ENCODE measurements at places on chromosomes 6 and 20.
A peak's percentile ranks its signal among the peaks of the same experiment; 100 is the strongest.

DNA sequence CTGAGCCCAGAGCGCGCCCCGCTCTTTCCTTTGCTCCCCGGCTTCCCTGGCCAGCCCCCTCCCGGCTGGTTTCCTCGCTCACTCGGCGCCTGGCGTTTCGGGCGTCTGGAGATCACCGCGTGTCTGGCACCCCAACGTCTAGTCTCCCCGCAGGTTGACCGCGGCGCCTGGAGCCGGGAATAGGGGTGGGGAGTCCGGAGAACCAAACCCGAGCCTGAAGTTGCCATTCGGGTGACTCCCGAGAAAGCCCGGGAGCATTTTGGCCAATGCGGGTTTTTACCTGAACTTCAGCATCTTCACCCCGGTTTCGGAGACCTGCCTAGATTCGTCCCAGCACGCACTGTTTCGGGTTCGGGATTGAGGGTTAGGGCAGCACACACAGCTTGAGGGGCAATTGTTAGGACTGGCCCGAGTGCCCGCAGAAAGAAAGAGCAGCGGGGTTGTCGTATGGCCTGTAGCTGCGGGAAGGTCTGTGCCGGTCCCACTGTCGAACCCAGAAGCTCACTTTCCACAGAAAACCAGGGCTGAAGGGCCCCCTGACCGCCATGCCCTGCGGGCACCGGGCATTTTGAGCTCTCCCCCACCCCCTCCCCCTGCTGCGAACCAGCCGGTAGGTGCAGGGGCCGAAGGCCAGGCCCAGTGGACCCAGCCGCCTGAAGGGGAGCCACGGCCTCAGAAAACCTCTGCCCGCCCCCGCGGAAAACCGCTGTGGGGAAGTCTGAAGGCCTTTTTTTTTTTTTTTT, 2.1 kb downstream of the FOXP4 start:
- no peak for DNase-seq

GRCh38 chr20:12068121-12068520, 150.4 kb downstream of the BTBD3 start:
- peak; percentile 69 for DNase-seq

DNA sequence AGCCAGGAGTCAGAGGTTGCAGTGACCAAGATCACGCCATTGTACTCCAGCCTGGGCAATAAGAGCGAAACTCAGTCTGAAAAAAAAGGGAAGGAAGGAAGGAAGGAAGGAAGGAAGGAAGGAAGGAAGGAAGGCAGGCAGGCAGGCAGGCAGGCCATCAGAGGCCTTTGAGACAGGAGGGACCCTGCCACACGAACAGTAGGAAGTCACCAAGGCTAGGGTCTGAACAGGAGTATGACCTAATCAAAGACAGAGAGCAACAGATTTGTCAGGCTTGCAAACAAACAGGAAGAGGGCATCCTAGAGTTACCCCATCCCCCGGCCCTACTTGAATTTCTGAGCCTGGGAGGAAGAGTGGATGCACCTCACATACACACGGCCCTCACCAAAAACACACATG, 67.1 kb downstream of the FGD2 start:
- DNase-seq: no peak

- DNase-seq: no peak
Observed at GRCh38 chr20:62581806-62582205, 60.5 kb upstream of the SLCO4A1 start.

GRCh38 chr6:33622456-33623431, 1.6 kb downstream of the ITPR3 start:
- peak; percentile 52 for DNase-seq

DNA sequence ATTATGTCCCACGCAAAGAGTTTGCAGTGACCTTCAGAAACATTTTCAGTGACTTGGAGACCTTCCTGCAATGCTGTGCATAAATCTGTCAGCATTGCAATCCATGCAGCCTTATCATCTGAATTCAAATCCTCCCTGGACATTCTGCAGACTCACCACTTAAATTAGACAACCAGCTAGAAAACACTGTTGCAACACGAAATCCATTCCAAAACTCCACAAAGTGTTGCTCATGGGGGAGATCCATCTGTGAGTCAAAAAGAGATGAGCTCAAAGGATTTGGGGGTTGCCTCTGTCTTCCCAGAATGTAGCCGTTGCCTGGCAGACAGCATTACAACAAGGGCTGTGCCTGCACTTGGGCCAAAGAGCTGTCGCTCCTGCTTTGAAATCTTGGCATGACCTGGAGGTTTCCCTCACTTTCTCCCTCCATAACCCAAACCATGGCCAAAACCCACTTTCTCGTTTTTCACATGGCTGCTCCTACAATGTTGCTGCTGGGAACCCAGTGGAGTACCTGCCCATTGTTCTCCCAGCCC, 163.5 kb upstream of the CDYL start:
- DNase-seq: peak; percentile 84

- DNase-seq: no peak
Observed at GRCh38 chr6:158222066-158222465, 53.9 kb downstream of the GTF2H5 start.

GRCh38 chr6:93391965-93392364, 27.4 kb downstream of the EPHA7 start:
- DNase-seq: peak; percentile 75

- DNase-seq: no peak
Observed at GRCh38 chr20:3734111-3734843, 1.8 kb downstream of the HSPA12B start.

DNA sequence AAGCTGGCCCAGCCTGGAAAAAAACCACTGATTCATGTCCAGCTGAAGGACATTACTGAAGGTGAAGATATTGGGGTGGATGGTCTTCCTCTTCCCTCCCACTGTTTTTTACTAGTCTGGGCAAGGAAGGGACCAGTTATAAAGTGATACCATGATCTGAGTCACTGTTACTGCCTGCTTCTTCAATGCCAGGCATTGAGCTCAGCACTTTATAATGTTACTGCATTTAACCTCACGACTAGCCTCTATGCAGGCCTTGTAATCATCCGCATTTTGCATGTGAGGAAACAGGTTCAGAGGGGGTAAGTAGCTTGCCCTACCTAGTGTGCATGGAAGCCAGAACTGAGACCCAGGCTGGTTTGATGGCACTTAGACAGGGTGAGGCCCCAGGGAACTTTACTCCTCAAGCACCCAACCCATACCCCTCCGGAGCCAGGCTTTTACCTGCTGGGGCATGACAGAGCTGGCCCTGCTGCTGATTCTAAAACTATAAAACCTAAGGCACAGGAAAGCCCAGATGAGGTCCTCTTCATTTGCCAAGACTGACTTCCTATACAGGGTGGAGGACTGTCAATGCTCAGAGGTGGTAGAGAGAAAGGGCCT, 11.0 kb upstream of the KCNK5 start:
- no peak for DNase-seq

- peak; percentile 12 for DNase-seq
Observed at GRCh38 chr6:145948328-145948727, 15.8 kb downstream of the SHPRH start.

- peak; percentile 75 for DNase-seq
Observed at GRCh38 chr6:36724514-36725390, 27.1 kb downstream of the RAB44 start.

DNA sequence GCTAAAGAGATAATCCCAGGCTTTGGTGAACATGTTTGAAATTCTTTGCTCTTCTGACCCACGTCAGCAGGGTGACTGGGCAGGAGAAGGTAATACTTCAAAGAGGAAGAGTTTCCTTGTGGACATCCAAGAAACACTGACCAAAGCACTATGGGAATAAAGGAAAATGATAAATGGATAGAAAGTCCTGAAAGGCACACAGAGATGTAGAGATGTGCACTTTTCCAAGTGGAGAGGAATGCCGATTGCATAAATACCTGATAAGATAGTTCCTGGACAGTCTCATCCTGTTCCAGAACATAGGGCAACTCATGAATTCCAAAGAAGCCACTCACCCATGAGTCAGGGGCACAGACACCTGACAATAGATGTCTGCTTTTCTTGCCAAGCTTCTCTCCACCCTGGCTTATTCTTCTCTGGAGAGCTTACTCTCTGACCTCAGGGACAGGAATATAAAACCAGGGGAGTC, 191.3 kb upstream of the FOXA2 start:
- DNase-seq: peak; percentile 82

- no peak for DNase-seq
Observed at GRCh38 chr6:65161661-65162060, 545.4 kb downstream of the EYS start.

DNA sequence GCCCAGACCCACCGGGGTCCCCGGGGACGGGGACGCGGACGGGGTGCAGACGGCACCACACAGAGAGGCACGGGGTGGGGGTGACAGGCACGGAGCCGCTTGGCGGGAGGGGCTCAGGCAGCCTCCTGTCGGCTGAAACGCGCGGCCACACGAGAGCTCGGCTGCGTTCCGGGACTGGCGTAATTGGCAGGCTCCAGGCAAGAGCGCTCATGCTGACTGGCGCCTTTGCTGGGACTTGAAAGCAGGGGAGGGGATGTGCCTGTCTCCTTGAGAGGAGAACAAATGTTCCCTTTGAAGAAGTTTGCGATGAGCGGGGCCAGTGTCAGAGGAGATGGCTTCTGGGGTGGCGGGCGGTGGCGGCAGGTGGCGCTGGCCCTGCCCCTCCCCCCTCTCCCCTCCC, 25.8 kb downstream of the BHLHE23 start:
- DNase-seq: no peak

DNA sequence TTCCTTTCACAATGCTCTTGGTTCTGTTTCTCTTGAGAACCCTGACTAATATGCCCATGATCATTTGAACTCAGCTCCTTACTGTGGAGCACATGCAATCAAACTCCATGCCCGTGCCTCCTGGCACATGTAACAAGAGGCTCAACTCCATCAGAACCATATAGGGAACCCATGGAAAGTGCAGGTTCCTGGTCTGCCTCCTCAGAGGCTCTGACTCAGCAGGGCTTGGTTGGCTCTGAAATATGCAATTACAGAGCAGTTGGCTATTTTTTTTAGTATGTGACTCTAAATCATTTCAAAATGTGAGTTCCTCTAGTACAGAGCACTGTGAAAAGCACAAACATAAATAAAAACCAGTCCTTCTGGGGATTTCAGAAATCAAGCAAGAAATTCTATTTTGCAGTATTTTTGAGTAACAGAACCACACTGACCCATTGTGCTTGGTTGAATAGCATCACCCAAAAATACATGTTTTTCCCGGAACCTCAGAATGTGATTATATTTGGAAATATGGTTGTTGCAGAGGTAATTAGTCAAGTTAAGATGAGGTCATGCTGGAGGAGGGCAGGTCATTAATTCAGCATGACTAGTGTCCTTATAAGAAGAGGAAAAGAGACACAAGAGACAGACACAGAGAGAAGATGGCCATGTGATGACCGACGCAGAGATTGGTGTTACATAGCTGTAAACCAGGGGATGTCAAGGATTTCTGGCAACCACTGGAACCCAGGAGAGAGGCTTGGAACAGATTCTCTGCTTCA, 13.2 kb upstream of the MAP3K4 start:
- DNase-seq: peak; percentile 62

DNA sequence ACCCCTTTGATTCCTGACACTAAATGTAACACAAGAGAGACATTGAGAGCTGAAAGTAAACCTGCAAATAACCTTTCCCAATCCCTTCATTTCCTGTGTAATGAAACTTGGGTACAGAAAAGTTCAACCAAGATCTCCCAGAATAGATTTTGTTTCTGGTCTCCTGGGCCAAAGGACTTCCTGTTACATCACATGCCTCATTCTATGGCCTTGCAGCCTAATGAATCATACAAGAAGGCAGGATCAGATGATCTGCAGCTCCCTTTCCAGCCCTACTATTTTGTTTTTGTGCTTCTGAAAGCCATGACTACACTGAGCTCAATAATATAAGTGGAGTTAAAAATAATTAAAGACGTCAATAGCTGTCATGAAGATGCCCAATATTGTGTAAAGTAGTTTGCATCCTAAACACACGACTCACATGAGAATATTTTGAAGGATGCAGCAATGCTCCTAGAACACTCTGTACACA, 73.4 kb upstream of the NOX3 start:
- DNase-seq: peak; percentile 99

DNA sequence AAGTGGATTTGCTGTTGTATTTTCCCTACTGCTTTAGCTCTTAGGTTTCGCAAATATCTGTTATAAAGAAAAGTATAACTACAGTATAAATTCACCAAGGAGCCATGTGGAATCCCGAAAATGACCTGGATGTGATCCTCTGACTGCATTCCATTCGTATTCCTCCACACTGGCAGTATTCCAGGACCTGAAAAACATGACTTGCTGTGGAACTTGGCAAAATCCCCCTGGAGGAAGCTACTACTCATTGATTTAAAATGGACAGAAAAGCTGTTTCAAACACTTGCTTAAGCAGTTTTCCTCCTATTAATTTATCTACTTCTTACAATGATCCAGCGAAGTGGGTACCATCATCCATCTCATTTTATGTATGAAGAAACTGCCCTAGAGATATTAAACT, 13.3 kb upstream of the ENPP5 start:
- peak; percentile 12 for DNase-seq

DNA sequence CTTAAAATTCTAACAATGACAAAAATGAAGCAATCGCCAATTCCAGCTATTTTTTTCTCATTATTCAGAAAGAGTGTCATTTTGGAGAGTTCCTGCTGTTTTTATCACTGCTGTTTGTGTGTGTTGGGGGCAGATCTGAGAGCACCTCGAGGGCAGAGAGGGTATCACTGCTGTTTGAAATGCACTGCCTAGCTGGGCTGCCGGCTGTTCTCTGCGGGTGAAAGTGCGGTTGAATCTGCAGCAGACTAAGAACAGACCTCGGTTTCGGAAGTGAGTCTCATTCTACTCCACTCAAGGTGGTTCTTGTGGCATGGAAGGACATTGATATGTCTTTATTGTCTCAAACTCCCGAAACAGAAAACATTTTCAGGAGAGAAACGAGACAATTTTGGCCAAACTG, 18.3 kb downstream of the INSM1 start:
- DNase-seq: no peak

DNA sequence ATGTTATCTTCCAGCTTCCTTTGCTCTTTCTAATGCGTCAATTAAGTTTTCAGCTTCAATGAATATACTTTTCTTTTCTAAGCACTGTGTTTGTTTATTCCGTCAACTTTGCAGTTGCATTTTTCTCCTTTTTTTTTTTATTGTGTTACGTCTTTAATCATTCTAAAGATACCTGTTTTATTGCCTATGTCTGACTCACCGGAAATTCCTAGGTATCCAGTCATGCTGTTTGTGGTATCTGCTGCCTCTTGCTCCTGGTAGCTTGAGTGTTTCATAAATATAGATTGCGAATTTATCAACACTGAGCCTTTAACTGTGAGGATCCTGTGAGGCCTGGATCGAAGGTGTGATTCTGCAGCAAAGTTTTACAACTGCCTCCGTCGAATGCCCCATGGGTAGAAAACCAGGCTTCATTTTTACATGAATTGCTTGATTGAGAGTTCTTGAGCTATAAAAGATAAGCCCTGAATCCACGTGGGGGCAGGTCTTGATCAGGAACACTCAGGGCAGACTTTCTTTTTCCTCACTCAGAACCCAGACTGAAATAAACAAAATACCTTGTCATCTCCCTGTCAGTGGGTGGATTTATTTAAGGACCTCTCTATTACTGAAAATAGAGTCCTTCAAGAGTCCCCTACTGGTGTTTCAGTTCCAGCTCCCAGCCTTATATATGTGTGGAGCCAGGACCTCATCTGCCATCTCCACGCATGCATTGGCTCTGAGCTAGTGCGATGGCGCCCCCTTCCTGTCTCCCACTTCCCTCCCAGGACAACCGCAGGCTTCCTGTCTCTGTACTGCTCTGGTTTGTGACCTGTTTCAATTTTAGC, 60.1 kb upstream of the LRRC1 start:
- DNase-seq: peak; percentile 85

- peak; percentile 57 for DNase-seq
Observed at GRCh38 chr20:48921883-48922820, 641 bp downstream of the ARFGEF2 start.

- DNase-seq: no peak
Observed at GRCh38 chr6:141532211-141532610, 600.5 kb upstream of the GJE1 start.
